ENCODE measurements at places on chromosomes 7 and 10.

DNA sequence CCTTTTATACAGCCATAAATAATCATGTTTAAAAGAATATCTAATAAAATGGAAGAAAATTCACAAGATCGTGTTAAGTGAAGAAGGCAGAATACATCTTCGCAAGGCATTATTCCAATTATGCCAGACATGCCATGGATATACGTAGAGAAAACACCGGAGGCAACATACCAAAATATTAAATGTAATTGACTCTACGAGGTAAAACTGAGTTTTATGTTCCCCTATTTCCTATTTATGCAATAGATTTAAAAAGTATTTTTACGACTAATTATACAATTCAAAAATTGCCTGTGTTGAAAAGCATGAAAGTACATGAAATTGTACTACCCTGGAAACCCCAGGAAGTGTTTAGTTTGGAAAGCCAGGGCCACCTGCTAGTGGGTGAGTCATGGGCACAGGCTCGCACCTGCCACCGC is 936 bp upstream of the REPIN1 start:
- no peak for DNase-seq

GRCh38 chr10:99788598-99789256 is 6.3 kb downstream of the ABCC2 start:
- no peak for DNase-seq

- DNase-seq = no peak
Observed at GRCh38 chr7:100949227-100949932, at the start of gene MUC3A. Gene MUC3A, plus strand, starts transcription at chr7:100949534. Its CDS starts 91 bp downstream, at chr7:100949625.

- no peak for DNase-seq
Observed at GRCh38 chr7:132247995-132248618, 328.2 kb downstream of the PLXNA4 start.

- no peak for DNase-seq
Observed at GRCh38 chr10:76866841-76867586, 770.6 kb downstream of the KCNMA1 start.

GRCh38 chr7:88106434-88106833 is 113.4 kb downstream of the SRI start:
- no peak for DNase-seq

DNA sequence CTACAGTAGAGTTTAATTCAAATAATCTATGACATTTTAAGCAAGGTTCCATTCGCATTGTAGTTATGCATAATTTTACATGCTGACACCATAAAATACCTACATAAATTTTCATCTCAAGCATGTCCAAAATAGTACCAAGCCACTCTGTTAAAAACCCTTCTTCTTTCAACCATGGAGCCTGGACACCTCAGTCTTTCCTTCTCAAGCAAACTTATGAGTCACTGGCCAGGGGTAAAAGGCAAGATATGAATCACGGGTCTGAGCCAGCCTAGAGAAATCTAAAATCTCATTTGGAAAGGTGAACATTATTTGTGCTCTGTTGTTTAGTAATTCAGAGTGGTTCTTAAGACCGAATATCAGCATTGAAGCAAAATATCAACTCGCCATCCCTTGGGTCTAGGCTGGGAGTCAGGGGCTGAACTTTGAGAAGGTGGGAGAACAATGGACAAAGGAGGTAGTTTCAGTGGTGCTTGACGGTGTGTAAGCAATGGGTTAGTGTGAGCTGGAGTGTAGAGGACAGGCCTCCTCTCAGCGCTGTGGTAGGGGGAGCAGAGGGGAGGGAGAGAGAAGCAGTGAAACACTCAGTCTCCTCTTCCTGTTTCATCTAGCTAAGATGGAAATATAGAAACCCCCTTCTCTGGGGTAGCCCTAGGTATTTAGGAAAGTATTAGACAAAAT is 19.1 kb upstream of the GPAM start:
- no peak for DNase-seq

DNA sequence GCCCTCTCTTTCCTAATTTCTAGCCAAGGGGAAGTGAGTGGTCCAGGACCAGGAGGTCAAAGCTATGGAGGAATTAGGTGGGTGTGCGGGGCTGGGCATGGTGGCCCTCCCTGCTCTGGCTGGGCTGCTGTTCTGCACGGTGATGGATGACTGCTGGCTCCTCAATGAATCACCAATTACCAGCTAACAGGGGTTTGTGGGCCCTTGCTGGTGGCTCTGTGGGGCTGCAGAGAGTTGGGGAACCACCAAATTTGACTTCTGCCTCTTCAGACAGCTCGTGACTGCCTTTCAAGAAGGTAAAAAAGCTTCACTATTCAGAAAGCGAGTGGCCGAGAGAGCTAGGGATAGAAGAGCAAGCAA is 35.0 kb upstream of the HABP2 start:
- no peak for DNase-seq

DNA sequence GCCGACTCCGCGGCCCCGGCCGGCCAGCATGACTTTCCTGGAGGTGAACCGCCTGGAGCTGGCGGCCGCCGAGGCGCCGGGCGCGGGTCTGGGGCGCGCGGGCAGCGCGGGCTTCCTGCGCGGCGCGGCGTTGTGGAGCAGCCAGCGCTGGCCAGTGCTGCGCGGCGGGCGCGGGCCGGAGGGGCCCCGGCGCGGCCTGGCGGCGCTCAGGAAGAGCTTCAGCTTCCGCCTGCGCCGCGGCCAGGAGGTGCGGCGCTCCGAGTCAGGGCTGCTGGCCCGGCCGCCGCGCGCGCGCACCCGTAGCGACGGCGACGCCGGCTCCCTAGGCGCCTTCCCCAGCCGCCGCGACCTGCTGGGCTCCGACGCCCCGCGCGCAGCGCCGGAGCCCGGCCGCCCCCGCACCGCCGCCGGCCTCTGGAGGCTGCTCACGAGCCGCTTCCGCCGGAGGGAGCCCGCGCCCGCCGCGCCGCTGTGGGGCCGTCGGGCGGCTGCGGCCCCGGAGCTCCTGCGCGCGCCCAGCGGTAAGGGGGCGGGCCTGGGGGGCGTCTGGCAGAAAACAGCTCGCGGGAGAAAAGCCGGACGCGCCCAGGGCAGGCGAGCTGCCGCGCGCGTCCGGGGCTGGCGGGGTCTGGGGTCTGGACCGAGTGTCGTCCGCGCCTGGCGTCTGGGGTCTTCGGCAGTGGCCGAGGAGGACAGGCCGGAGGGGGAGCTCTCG is 29.0 kb downstream of the AGAP3 start:
- DNase-seq = peak; percentile 41

DNA sequence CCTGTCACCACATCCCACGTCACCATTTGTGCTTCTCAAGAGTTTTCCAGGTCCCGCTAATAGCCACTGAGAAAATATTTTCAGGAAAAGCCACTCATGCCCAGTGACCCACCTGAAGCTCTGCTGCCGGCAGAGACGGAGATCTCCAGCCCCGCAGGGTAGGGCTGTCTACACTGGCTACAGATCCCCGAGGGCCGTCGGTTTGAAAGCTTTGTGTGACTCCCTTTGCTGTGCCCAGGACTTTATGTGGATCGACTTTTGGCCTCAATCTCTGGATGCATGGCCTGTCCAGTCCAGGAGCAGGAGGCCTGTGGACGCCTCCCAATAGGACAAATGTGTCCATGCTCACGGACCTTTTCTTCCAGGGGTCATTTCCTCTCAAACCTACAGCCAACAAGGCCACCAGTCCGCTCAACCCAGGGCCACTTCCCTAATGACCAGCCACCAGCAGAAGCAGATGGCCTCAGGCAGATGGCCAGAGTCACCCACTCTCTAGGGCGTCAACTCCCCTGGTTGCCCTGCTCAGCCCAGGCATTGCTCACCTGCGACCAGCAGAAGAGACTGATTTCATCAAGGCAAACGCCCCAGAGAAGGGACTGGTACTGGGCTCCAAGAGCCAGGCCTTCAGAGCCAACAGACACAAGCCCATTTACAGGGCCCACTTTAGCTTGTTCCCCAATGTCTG is 76.4 kb downstream of the OAT start:
- no peak for DNase-seq

GRCh38 chr7:142855114-142855743 is 353 bp downstream of the EPHB6 start:
- no peak for DNase-seq

DNA sequence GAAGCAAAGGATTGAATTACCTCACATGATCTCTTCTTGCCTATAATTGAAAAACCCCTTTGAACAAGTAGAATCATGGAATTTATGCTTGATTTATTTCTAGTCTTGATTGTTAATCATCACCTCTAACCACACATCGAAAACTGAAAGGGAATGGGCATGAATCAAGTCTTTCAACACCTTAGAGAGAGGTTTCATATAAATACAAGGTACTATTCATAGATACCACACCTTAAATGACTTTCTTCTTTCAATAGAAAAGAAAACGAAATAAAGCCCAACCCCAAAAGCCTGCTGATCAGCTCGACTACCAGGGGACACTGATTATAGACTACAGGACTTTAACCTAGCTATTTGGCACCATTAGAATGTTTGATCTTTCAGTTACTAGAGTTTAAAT is 128.6 kb upstream of the PTPRZ1 start:
- no peak for DNase-seq

- no peak for DNase-seq
Observed at GRCh38 chr10:90879062-90879461, 7.3 kb downstream of the RPP30 start.

- no peak for DNase-seq
Observed at GRCh38 chr7:110944966-110945644, 145.8 kb upstream of the LRRN3 start.

DNA sequence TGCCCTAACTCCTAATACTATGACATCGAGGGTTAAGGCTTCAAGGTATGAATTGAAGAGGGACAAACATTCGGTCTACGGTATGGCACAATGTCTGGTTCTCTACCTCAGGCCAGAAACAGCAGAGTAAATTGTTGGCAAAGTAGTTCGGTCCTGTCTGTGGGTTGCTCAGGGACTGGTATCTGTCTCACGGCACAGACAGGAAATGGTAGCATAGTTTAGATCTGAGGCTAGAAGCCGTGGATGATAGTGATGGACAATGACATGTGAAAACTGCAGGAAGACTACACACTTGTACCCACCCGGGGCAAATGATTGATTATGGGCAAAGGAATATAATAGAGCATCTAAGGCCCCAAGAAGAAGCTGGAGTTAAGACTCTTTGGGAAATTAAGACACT is 106.2 kb downstream of the TWIST1 start:
- no peak for DNase-seq

DNA sequence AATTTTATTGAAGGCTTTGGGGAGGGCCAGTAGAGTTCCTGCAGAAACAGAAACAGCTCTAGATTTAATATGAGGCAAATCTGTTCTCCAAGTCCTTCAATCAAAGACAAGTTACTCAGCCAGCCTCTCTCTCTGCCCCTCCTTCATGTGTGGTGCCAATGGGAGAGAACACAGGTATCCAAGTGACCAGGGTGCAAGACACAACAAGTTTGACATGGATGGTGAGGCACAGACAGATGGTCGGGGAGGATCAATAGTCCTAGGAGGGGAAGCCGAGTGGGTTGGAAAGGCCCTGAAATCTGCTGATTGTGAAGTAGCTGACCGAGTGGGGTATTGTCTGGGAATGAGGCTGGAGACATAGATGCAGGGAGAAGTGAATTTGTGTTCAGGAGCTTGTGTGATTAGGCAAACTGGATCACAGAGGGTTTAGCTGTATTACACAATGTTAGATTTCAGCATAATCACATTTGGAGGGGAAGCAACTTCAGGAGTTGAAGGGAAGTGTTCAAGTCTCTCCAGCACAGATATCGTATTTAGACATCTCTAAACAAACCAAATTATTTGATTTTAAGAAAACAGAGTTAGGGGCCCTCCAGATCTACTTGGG is 1.5 kb downstream of the GIMAP1 start:
- no peak for DNase-seq

DNA sequence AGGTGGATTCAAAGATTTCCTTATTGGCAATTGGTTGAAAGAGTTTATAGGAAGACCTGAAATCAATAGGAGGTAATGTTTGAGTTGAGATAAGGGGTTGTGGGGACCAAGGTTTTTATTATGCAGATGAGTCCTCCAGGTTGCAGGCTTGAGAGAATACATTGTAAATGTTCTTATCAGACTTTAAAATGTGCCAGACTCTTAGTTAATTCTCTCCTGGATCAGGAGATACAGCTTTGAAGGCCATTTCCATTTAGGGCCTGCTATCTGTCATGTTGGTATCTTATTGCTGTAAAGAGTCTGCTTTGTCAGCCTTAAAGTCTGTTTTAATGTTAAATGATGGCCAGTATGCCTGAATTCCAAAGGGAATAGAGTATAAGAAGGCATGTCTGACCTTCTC is 61.8 kb upstream of the CALCR start:
- DNase-seq = no peak

- DNase-seq = no peak
Observed at GRCh38 chr7:85705076-85705475, 518.2 kb upstream of the SEMA3D start.

GRCh38 chr10:72386916-72387586 is 32.3 kb upstream of the DNAJB12 start:
- no peak for DNase-seq

- DNase-seq = no peak
Observed at GRCh38 chr7:82416402-82416801, 27.2 kb downstream of the CACNA2D1 start.

GRCh38 chr10:30055226-30055662 is 4.1 kb downstream of the JCAD start:
- DNase-seq = no peak

DNA sequence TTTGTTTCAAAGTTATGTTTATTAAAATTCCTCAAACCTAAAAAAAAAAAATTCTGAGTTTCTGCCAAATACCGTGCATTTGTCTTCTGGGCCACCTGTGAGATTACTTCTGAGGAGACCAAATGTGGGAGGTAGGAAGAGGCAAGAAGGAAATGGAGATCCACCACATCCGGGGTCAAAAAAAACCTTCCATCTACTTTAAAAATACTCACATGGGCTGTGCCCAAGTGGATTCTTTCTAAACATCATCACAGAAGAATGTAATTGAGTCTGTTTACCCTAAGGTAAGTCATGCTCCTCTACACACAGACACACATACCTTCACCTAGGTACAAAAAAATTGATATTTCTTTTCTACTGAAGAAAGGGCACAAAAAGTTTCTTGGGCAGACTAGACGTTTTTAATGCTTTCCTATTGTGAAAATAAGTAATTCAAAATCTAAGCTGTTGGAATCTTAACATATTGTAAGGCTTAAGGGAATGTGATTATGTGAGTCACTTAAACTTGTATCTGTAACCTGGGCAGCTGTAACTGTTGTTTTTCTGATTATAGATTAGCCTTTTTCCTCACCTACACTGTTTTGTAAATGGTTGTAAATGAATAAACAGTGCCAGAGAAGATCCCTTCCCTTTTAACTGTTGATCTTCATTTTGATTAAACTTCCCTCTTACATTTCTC is 19.1 kb upstream of the SPOCK2 start:
- no peak for DNase-seq

GRCh38 chr7:22810843-22811242 is 11.8 kb downstream of the TOMM7 start:
- DNase-seq = no peak

DNA sequence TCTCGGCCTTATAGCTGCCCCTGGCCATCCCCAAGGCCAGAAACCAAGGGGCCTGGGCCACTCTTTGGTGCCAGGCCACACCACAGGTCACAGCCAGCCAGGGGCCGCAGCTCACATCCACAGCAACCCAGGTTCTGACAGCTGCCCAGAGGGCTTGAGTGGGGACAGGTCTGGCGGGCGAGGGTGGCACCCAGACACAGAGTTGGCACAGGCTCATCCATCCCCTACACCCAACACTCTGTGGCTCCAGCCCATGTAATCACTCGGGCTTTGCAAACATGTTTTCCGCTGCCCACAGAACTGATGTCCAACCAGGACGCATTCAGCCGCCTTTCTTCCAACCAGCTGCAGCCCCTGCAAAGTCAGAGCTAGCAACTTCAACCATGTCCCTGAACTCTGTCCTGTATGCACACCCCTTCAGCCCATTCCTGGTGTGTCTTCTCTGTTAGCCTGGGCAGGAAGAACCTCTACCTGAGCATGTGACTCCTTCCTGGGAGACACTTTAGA is 57.7 kb upstream of the PPP2R2D start:
- DNase-seq = no peak
